ENCODE measurements at places on chromosomes 7 and 10. TPM values are rescaled to one million over a fixed set of nuclear protein-coding genes. Genes with fewer than 3 reads are reported as not detected.

GRCh38 chr7:44176486-44176885 is 12.8 kb downstream of the GCK start:
- no peak for DNase-seq
- no peak overlapping the region for H3K27ac ChIP-seq
- peaks cover 20% of the 10 kb centered on the region for H3K27me3 ChIP-seq
- H3K4me1 ChIP-seq, result no peaks in the 10 kb centered on the region
- H3K36me3 ChIP-seq, result no peaks in the 10 kb centered on the region

DNA sequence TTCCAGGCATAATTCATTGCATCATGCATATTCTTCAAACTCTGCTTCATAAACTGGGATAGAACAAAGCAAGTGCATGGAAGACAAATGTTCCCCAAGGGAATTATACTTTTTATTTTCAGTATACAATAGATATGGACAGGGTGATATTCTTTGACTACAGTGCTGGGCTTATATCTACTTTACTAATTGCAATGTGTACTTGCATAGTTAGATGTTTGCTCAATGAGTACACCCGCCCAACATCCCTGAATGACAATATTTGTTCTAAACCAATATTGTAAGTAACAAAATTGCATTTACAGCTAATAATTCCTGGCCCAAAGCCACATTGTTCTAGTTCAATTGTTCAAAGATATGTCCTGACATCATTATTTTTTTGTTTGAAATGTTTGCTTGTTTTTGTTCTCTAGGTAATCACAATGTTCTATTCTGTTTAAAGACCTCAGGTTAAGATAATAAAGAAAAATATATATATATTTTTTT is 171.4 kb downstream of the PTN start:
- no peaks in the 10 kb centered on the region for H3K4me1 ChIP-seq
- no peak overlapping the region for H3K4me3 ChIP-seq
- H3K27ac ChIP-seq, result no peak overlapping the region
- H3K36me3 ChIP-seq, result no peaks in the 10 kb centered on the region
- H3K27me3 ChIP-seq, result no peaks in the 10 kb centered on the region

DNA sequence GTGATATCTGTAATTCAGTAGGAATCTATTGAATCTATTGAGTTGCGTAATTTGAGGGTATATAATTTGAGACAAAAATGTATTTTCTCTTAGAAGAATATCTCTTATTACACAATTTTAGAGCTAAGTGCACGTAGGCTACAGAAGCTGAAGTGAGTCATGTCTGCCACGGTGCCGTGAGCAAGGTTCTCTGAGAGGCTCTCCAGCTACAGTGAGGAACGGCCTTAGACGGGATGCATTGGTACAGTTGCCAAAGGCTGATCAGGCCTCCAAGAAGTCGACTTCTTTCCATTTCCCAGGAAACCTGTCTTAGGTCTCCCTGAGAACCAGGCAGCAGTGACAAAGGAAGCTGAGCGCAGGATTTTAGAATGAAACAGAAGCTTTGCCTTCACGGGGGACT is 28.6 kb downstream of the TCERG1L start:
- H3K36me3 ChIP-seq, result no peaks in the 10 kb centered on the region
- no peak overlapping the region for H3K27ac ChIP-seq
- H3K4me3 ChIP-seq, result no peak overlapping the region
- peaks cover 2% of the 10 kb centered on the region for H3K27me3 ChIP-seq
- no peaks in the 10 kb centered on the region for H3K4me1 ChIP-seq

The RHOBTB1 gene
- total RNA-seq, result 0.07 TPM

Measured in activated CD4-positive, alpha-beta T cell treated with anti-CD3 and anti-CD28 coated beads, Interleukin-2, amount 10 ng/mL, durations not matched to agents 7 days and 5 days (primary cell).